ENCODE measurements at places on chromosomes 4 and X. TPM values are rescaled to one million over a fixed set of nuclear protein-coding genes. Genes with fewer than 3 reads are reported as not detected.

C1QTNF7 gene
- polyA plus RNA-seq = 2.5 TPM

VEGFD gene
- polyA plus RNA-seq = 0.74 TPM

SOD3 gene
- 31.3 TPM for polyA plus RNA-seq

CORIN gene
- polyA plus RNA-seq = 2.4 TPM

CCDC158 gene
- polyA plus RNA-seq = 1.5 TPM

FAM156A gene
- polyA plus RNA-seq = 30.4 TPM

KCND1 gene
- 0.98 TPM for polyA plus RNA-seq

GLOD5 gene
- polyA plus RNA-seq = not detected

NDST3 gene
- 0.17 TPM for polyA plus RNA-seq

BGN gene
- 222 TPM for polyA plus RNA-seq

FREM3 gene
- polyA plus RNA-seq = 0.15 TPM

RAB33B gene
- 12.0 TPM for polyA plus RNA-seq

NPY2R gene
- not detected for polyA plus RNA-seq

HEPH gene
- 9.0 TPM for polyA plus RNA-seq

PIGA gene
- polyA plus RNA-seq = 4.6 TPM

CFAP47 gene
- polyA plus RNA-seq = not detected

VGLL1 gene
- 1.7 TPM for polyA plus RNA-seq

FRMPD4 gene
- polyA plus RNA-seq = 0.34 TPM

TCEAL6 gene
- 0.14 TPM for polyA plus RNA-seq

XG gene
- polyA plus RNA-seq = 0.39 TPM

CT55 gene
- 0.31 TPM for polyA plus RNA-seq

All from muscle of leg (tissue), 16 donors.